MG63 (cell line): ENCODE measurements at places on chromosomes 1 and 21.

DNA sequence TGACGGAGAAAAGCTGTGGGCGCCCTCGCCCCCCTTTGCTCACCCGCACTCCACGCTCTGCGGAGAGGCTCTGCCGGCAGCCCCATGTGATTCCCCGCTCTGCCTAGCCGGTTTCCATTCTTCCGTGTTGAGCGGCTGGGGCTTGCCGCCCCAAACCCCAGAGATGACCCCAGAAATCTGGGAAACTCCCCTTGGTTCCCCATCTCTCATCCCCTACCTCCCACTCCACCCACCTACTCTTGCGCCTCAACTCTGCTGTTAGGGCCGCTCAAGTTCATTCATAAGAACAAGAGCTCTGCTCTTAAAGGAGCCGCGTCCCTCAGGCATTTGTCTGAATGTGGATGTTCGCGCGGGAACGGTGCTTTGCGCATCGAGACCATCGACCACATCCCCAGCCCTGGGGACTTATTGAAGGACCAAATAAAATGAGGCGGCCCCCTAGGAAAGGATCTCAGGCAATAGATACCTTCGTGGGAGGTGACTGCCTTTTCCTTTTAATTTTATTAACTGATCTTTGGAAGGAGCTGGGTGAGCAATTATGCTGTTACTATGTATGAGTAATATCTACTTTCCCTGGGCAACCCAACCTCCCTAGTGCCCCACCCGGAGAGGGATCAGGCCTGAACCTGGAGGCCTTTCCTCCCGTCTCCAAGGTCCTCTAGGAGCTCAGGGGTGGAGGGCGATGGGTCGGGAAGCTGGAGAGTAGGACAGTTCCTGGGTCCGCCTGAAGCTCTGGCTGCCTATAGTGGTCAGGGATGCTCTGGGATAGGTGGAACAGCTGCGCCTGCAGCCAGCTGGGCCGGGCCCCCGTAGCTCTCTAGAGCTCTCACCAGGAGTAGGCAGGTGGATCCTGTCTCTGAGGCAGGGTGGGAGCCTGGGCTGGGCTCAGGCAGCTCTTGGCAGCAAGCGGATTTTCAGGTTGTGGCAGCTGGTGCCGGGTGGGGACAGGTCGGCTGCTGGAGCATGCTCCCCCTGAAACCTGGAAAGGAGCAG is 898 bp downstream of the MFSD2A start:
- DNase-seq, result peak; percentile 42

DNA sequence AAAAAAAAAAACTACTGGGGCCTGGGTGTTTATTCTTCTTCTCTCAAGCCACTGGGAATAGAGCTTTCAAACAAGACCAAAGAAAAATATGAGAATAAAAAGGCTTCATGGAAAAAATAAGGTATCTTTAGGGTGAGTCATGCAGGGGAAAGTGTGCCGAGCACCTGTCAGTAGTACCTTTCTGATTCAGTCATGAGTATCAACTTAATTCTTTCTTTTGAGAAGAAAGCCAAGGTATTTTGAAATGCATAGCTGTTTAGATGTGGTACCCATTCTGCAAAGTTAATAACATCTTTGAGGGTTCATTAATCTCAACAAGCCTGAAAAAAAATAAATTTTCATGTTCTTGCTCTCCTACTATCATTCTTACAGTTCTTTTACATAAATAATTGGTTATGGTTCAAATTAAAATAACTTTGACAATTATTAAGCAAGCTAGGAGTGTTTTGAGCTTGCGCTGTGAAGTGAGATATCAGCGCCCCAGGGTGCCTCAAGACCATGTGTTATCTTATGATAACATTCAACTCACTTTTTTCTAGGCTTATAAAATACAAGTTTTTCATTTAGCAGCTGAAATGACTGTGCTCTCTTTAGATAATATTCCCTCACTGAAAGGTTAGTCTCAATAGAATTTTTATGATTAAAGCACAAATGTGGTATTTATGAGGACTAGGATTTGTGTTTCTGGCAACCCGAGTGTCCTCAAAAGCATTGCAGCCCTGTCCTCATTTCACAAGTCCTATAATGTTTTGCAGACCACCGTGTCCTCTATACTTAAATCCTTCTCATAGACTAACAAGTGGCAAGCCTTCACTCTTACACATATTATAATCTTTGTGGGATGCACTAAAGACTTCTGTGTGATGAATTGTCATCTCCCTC is 138.6 kb downstream of the SLC44A5 start:
- DNase-seq, result no peak

DNA sequence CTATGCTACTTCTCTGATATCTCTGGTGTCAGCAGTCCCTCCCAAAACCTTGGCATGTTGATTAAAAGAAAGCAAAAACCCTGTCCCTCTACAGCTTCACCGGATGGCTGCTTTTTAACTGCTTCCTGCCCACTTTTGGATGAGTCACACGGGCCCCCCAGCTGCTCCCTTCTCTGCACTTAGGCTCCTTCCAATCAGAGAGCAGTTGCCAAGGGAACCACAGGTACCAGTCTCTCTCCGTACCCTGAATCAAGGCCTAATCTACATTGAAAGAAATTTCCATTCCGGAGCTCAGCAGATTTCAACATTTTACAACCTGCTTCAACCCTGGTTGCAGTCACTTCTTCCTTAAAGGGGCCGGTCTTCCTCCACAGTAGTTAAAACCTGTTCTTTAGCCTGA is 70.6 kb upstream of the GJB5 start:
- DNase-seq, result no peak

GRCh38 chr1:201377611-201378092 is at the start of gene TNNT2:
TSS of gene TNNT2 (minus strand) at chr1:201377680. CDS start at chr1:201373254, 4,426 bp downstream.
- no peak for DNase-seq

GRCh38 chr1:41919764-41920397 is 1.2 kb upstream of the HIVEP3 start:
- DNase-seq, result no peak

GRCh38 chr1:184767591-184767990 is 12.9 kb upstream of the EDEM3 start:
- no peak for DNase-seq

DNA sequence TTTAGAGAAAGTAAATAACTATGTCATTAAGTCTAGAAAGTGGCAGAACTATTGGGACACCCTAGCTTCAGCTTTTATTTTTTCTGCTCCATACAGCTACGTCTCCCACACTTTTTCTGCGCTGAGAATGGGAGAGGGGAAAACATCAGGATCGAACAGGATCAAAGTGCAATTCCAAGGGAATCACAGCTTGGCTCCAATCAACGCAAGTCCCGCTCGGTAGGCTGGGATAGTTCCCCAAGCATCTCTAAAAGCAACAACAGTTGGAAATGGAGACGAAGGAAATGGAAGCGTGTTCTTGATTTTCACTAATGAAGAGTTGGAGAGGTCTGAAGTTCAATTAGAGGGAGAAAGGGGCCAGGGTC is 536 bp downstream of the HMGCL start:
- no peak for DNase-seq

DNA sequence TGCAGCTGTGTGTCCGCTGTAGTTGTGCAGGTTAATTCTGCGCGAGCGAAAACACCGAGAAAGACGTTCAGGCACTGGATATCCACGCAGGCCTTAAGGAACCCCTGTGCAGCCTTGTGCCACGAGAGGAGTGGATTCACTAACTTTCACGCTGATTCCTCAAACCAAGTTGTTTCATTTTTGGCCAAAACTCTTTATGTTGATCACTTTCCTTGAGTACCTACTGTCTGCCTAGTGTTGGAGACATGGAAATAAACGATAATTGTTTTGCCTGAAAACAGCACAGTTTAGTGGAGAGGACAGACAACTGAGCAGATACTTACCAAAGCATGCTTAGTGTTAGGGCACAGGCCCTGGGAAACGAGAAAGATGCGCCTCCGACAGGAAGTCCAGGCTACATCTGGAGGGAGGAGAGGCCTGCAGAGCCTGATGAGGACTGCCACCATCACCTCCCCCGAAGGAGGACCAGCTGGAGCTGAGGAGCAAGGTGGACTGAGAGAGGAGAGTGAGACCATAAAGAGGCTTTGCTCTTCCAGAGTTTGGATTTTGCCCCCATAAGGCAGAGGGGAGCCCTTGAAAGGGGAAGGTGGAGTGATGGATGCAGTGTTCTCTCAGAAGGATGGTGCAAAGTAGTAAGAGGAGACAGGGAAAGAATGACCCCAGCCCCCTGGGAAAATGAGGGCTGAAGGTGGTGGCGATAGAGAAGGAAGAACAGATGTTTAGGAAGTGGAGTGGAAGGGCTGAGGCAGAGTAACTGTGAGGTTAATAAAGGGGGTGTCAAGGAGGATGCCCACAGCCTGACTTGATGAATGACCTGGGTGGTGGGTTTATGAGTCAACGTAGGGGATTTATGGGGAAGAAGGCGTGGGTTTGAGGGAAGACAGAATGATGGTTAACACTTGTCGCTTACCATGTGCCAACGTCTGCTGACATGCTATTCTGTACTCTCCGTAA is 956 bp upstream of the SCAF4 start:
- peak; percentile 37 for DNase-seq

GRCh38 chr1:24708938-24709337 is 36.3 kb upstream of the CLIC4 start:
- no peak for DNase-seq

GRCh38 chr1:220918285-220918951 is 39.2 kb downstream of the HLX start:
- no peak for DNase-seq

- no peak for DNase-seq
Observed at GRCh38 chr1:204513117-204513716, 3.0 kb upstream of the MDM4 start.

DNA sequence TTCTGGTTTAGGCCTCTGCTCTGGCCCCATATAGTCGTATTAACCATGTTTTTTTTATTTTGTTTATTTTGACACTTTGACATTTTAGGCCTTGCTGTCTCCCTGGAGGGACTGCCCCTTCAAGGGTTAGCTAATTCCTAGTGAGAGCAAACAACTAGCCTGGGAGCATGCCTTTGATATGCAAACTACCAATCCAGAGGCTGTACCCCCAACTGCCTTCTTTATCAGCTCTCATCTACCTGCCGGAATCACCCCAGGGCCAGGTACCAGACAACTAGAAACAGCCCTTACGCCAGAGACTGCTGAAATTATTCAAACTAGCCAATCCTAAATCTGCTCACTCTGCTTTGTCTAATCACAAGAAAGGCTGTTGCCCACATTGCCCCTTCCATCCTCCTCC is 13.0 kb upstream of the ST6GALNAC5 start:
- no peak for DNase-seq

- no peak for DNase-seq
Observed at GRCh38 chr1:94884507-94884906, 42.4 kb downstream of the CNN3 start.

- DNase-seq, result no peak
Observed at GRCh38 chr1:83959824-83960498, 39.0 kb downstream of the TTLL7 start.

DNA sequence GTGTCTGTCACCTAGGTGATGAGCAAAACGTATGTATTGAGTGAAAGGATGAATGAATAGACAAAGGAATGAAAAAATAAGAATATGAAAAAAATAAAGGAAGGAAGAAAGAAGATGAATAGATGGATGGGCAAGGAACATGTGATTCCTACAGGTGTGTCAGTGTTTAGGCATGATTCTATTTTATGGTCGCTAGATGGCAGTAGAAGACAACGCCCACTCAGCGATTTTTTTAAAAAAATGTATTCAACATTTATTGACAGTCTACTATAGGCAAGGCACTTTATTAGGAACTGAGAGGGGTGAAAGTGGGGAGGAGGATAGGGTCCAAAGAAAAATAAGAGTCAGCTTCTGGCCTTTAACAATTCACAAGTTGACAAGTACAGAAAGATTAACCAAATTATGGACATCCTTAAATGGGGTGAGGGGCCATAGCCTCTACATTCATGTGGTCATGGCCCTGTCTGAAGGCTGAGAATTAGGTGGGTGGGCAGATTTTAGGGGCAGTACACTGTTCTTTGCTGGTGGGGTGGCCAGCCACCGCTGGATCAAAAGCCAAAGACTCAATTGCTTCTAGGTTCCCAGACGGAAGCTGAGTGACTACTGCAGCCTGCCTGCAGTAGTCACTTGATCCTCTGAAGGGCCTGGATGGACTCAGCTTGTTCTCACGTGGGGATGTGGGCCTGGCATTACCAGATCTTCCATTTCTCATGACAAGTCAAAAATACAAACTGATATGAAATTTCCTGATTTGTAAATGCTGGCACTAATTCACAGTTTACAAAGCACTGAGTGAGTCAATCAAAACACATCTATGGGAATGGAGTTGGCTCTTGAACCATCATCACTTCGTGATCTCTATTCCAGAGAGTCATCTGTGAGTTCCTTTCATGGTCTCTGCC is 83.9 kb downstream of the FASLG start:
- no peak for DNase-seq

- no peak for DNase-seq
Observed at GRCh38 chr1:33322109-33322508, 1.2 kb upstream of the A3GALT2 start.

- DNase-seq, result no peak
Observed at GRCh38 chr1:43866201-43866600, 67.4 kb upstream of the ARTN start.
